ENCODE measurements at places on chromosomes 16 and 17. TPM values are rescaled to one million over a fixed set of nuclear protein-coding genes. Genes with fewer than 3 reads are reported as not detected.

Gene IGSF6
- 3.0 TPM for total RNA-seq

Gene ADAM11
- total RNA-seq = 20.0 TPM

Gene ABCC6
- total RNA-seq = 2.2 TPM

Gene TP53TG3D
- total RNA-seq = 1.1 TPM

Gene HS3ST2
- 0.11 TPM for total RNA-seq

Gene XAF1
- total RNA-seq = 16.8 TPM

Gene CHRNB1
- total RNA-seq = 11.8 TPM

Gene SEZ6
- total RNA-seq = not detected

Gene C17orf78
- total RNA-seq = not detected

Gene UNC45B
- 223 TPM for total RNA-seq

Gene STAC2
- 2.9 TPM for total RNA-seq

Gene SPATA22
- 0.84 TPM for total RNA-seq

Gene ZNF597
- total RNA-seq = 1.8 TPM

Gene PRAC2
- not detected for total RNA-seq

Gene TNS4
- total RNA-seq = not detected
